Ascending aorta (tissue), 2 donors: ENCODE measurements at places on chromosomes 7 and 10.

GRCh38 chr10:43676331-43676730 is 27.6 kb upstream of the ZNF32 start:
- no peak for DNase-seq

GRCh38 chr10:89414879-89415821 is 782 bp downstream of the IFIT5 start:
- DNase-seq: no peak

- no peak for DNase-seq
Measured at GRCh38 chr7:113373863-113374262, 255.5 kb upstream of the SMIM30 start.

- DNase-seq: no peak
Measured at GRCh38 chr7:10973942-10974911, 555 bp downstream of the PHF14 start.

GRCh38 chr7:88357781-88358525 is 51.3 kb upstream of the STEAP4 start:
- no peak for DNase-seq

DNA sequence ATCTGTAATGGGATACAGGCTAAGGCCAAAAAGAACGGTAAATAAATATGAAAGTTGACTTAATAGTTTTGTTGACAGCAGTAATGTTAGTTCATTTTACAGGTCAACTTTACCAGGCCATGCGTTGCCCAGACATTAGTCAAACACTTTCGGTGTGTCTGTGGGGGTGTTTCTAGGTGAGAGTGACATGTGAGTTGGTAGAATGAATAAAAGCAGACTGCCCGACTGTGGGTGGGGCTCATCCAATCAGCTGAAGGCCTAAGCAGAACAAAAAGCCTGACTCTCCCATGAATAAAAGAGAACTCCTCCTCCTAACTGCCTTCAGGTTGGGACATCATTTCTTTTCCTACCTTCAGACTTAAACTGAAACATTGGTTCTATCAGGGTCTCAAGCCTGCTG is 132.3 kb downstream of the MTPAP start:
- DNase-seq: no peak

DNA sequence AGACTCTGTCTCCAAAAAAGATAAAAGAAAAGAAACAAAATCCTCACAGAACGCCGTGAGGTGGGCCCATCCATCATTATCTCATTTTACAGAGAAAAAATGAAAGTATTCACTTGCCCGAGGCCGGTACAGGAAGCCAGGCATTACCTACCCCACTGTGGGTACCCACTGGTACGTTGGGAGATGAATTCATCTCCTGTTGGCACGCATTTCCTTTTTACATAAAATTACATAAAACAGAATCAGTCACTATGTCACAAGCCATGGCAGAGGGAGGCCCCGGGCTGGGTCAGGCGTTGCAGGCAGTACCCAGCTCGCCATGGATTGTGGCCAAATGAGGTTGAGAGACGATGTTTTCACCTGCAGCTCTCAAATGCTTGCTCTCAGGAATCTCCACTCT is 38.6 kb upstream of the TNRC18 start:
- DNase-seq: no peak
